ENCODE measurements at places on chromosomes 13 and 19.

DNA sequence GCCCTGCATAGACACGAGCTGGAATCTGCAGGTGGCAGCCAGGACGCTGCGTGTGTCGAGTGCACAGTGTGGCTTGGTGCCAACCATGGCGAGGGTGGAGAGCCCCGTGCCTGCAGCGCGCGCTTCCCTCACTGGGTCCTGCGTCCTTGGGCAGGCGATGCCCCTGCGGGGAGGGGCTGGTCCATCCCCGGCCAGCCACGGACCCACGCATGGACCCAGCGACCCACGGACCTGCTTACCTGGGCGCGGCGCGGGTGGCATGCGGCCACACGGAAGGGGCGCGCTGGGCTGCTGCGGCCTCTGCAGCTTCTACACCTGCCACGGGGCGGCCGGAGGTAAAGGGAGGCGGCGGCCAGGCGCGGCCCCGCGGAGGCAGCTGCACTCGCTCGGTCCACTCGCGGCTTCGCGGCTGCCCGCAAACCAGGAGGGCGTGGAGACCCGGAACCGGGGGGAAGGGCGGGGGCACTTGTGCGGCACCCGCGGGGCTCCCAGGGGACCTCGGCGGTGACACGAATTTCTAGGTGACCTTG, 569 bp upstream of the MCF2L start:
- DNase-seq, result no peak

DNA sequence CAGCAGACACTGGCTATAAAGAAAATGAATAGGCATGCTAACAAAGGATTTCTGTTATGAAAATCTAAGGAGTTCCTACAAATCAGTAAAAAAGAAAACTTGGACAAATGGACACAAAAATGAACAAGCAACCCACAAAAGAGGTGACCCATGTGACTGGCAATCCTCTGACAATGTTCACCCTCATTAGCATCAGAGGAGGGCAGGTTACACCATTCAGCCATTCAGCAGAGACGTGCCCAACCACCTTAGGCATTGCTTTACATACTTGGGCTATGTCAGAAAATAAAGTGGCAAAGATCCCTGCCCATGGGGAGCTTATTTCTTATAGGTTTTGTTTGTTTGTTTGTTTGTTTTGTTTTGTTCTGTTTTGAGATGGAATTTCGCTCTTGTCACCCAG, 46.0 kb downstream of the TNFRSF19 start:
- no peak for DNase-seq

- no peak for DNase-seq
Observed at GRCh38 chr19:15911599-15912235, 13.8 kb upstream of the CYP4F2 start.

GRCh38 chr19:3451451-3451866, 28.9 kb downstream of the SMIM24 start:
- no peak for DNase-seq

DNA sequence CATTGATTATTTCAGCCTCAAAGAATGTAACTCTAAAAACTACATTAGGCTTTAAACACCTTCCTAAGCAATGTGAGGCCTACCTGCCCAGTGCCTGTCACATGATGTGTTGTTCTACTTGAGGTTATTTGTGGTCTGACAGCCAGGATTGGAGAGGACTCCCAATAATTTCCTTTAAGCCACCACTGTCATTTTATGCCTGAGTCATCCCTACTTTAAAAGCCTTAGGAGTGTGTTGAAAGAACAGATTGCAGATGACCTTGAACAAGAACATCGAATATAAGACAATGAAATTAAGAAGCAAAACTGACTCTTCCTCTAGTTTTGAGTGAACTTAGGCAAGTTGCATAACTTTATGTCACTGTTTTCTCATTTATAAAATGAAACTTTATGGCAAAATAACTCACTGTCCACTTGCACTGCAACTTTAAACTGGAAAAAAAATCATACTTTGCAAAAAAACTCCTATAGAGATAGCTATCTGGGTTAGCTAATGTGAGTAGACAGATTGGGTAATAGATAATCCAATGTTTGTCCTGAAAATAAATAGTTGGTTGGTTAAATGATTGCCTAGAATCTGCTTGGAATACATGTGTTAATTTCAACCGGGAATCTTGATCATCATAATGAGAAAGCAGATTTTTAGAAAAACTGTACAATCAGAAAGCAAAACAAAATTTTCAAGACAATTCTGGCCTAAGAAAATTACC, 361.2 kb downstream of the SUCLA2 start:
- no peak for DNase-seq

DNA sequence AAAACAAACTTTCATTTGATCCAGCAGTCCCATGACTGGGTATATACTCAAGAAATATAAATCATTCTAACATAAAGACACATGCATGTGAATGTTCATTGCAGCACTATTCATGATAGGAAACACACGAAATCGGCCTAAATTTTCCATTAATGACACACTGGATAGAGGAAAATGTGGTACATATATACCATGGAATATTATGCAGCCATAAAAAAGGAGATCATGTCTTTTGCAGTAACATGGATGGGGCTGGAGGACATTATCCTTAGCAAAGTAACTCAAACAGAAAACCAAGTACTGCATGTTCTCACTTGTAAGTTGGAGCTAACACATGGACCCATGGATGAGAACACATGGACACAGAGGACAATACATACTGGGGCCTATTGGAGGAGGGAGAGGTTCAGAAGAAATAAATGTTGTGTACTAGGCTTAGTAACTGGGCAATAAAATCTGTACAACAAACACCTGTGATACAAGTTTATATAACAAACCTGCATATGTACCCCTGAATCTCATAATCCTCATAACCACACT, 283.6 kb downstream of the LMO7 start:
- no peak for DNase-seq

- DNase-seq, result no peak
Observed at GRCh38 chr13:82976499-82976898, 905.8 kb downstream of the SLITRK1 start.

GRCh38 chr19:35545855-35546381, 492 bp downstream of the TMEM147 start:
- DNase-seq, result peak; percentile 77

- DNase-seq, result no peak
Observed at GRCh38 chr13:101433895-101434294, 17.6 kb upstream of the NALCN start.

All from GM06990 (cell line).